ENCODE measurements at places on chromosomes 2 and 18.

GRCh38 chr2:142915502-142915901 lies 38.0 kb downstream of the KYNU start:
- DNase-seq, result no peak

DNA sequence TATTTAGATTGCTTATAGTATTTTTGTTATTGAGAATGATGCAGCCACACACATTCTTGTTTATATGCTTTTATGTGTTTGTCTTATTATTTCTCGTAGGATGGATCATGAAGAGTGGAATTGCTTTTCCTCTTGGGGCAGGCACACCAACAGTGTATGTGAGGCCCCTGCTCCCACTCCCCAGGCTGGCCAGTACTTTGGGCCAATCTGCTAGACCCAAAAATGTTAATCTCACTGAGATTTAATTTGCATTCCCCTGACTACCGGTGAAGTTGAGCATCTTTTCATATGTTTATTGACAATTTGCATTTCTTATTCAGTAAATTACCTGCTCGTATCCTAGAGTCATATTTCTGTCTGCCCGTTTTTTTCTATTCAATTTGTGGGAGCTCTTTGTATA lies 4.7 kb upstream of the MYCN start:
- no peak for DNase-seq

- DNase-seq, result no peak
These were observed 95.2 kb downstream of the TRIB2 start for GRCh38 chr2:12811916-12812315.

DNA sequence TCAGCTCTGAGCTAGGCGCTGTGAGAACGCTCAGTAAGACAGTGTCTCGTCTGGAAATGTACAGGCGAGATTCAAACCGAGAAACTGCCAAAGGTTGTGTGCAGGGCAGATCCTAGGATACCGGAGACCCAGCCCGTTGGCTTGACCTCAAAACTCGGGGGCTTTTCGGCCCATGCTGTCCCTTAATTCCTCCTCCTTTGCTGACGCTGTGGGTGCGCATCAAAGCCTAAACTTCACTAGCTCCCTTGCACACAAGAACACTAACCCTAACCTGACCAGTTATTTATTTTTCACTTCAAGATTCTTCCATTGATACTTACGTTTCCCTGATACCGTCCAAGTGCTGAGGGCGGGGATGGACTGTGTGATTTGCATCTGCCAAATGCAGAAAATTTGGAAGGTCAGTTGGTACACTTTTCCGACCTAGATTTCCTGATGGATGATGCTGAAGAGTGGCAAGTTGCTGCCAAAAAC lies 1.0 kb upstream of the AAK1 start:
- no peak for DNase-seq

- DNase-seq, result peak; percentile 16
These were observed 73.8 kb downstream of the RPIA start for GRCh38 chr2:88765154-88765888.

- DNase-seq, result no peak
These were observed 4.6 kb upstream of the PDK1 start for GRCh38 chr2:172551271-172551670.

- DNase-seq, result no peak
These were observed 1815.3 kb upstream of the CELF4 start for GRCh38 chr18:39380866-39381265.

- no peak for DNase-seq
These were observed 53.6 kb downstream of the FAM228A start for GRCh38 chr2:24228470-24228869.

GRCh38 chr18:2959341-2959740 lies 53.6 kb downstream of the LPIN2 start:
- no peak for DNase-seq

- peak; percentile 45 for DNase-seq
These were observed 68.2 kb downstream of the ZSWIM2 start for GRCh38 chr2:186780701-186781316.

DNA sequence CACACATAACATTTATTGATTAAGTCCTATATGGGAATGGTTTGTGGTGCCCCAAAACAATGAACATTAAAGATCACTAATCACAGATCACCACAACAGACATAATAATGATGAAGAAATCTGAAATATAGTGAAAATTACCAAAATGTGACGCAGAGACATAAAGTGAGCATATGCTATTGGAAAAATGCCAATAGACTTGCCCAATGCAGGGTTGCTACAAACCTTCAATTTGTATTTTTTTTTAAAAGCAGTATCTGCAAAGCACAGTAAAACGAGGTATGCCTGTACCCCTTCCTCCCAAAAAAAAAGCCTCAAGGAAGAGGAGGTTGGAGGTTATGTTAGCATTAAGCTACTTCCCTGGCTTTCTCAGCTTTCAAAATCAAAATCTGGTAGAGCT lies 131.1 kb downstream of the RBMS1 start:
- DNase-seq, result no peak

DNA sequence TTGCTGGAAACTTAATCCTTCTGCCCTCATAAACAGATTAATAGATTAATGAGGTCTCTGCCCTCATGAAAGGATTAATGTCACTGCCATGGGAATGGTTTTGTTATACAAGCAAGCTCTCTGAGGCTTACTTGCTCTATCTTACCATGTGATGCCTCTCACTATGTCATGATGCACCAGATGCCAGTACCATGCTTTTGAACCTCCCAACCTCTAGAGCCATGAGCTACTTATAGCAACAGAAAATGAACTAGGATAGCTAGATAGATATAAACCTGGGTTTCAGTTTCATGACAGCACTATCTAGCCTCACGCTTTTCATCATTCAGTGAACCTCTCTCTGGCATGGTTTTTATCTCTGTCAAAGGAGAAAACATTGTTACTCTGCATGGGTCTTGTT lies 371.6 kb upstream of the LRP1B start:
- no peak for DNase-seq

DNA sequence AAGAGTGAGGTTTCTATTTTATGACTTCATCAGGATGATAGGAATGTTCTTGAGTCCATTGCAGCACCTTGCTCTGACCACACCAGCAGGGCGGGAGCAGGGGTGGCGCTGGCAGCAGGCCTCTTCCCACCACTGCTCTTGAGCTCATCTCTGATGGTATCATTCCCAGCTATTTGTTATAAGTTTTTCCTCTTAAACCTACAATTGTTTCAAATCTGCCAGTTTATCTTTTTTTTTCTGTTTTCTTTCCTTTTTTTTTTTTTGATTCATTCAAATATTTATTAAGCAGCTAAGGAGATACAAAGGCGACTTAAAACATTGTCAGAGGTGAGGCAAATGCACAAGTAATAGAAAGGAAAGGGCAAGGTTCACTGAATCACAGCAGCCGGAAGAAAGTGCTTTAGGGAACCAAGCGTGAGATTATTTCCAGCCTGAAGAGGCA lies 28.7 kb downstream of the NIFK start:
- DNase-seq, result no peak

DNA sequence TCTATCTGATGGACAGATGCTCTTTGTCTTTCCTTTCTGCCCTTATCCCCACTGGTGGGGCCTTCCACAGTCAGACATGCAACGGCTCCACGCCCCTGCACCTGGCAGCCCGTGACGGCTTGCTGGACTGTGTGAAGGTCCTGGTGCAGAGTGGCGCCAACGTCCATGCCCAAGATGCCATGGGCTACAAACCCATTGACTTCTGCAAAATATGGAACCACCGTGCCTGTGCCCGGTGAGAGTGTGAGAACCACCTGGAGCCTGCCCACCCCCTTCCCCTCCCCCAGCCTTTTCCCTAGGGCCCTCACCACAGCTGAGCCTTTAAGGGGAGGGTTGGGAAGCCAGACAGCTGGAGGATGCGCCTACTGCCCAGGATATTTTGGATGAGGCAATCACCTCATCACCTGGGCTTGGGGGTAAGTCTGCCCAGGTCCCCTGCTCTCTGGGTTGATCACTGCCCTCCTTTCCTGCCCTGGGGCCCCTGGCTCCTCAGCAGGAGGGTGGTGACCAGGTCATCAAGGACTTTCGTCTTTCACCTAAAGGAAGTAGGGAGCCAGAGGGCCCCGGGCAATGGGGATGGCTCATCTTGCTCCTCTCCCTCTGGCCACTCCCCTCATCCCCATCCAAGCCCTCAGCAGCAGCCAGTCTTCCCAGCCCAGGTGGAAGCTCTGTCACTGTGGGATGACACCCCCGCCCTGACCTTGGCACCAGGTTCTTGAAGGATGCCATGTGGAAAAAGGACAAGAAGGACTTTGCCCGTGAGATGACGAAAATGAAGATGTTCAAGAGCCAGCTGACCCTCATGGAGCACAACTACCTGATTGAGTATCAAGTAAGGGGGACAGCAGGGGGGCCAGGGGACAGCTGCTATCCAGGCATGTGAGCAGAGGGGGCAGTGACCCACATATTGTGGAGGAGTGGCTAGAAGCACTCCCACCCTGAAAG lies 3.7 kb downstream of the ANKRD53 start:
- no peak for DNase-seq
